Esophagus muscularis mucosa (tissue), 4 donors: ENCODE measurements at places on chromosomes 13 and 19.

GRCh38 chr13:37375071-37375470, 223.5 kb downstream of the POSTN start:
- H3K27ac ChIP-seq = no peak overlapping the region
- H3K36me3 ChIP-seq = no peaks in the 10 kb centered on the region
- no peak overlapping the region for H3K4me3 ChIP-seq
- no peaks in the 10 kb centered on the region for H3K27me3 ChIP-seq
- DNase-seq = no peak

DNA sequence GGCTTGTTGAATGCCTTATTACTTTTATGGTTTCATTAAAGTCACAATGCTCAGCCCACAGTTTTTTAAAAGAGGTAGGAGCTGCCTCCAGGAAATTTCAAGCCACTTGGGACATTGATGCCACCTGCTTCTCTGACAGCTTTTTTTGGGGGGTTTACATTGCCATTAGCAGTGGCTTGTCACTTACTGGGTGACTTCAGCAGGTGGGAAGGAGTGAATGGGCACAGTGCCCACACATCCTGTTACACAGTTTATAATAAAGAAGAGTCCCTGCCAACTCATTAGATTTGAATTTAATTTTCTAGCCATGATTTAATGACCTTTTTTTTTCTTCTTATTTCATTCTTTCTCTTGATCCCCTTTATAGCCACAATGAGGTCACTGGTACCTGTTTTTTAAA, 61.0 kb downstream of the NHLRC3 start:
- DNase-seq = no peak
- no peak overlapping the region for H3K27ac ChIP-seq
- no peaks in the 10 kb centered on the region for H3K27me3 ChIP-seq
- H3K36me3 ChIP-seq = no peaks in the 10 kb centered on the region

GRCh38 chr19:2013683-2013961, 1.9 kb downstream of the BTBD2 start:
- H3K36me3 ChIP-seq = no peaks in the 10 kb centered on the region
- no peak for DNase-seq
- H3K27me3 ChIP-seq = no peaks in the 10 kb centered on the region
- peaks cover 38% of the 10 kb centered on the region for H3K4me1 ChIP-seq

DNA sequence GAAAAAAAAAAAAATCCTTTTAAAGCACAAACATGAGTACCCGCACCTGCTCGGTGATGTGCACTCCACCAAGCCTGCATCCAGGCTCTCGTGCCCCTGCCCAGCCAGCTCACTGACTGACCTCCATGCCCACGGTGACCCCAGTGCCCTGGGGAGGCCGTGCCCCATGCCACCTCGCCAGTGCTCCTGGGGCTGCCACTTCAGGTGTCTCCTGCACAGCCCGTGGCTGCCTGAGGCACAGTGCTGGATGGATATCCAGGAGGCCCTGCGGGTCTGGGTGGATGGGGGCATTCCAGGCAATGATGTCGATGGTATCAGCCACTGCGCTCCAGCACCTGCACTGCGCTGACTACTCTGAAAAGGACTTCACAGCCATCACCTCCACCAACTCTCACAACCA, 9.0 kb downstream of the PPP6R1 start:
- no peak overlapping the region for H3K27ac ChIP-seq
- H3K27me3 ChIP-seq = no peaks in the 10 kb centered on the region
- peaks cover 38% of the 10 kb centered on the region for H3K36me3 ChIP-seq
- no peak for DNase-seq
- peaks cover 73% of the 10 kb centered on the region for H3K4me1 ChIP-seq

GRCh38 chr19:18020212-18021085, 12.5 kb downstream of the ARRDC2 start:
- H3K27me3 ChIP-seq = no peaks in the 10 kb centered on the region
- H3K4me3 ChIP-seq = no peak overlapping the region
- peak; percentile 94 for DNase-seq

- no peak for DNase-seq
Observed at GRCh38 chr19:57708641-57709361, at the start of gene ZNF154. Gene ZNF154 (minus strand): TSS chr19:57709204. CDS start chr19:57708971, 233 bp downstream.

DNA sequence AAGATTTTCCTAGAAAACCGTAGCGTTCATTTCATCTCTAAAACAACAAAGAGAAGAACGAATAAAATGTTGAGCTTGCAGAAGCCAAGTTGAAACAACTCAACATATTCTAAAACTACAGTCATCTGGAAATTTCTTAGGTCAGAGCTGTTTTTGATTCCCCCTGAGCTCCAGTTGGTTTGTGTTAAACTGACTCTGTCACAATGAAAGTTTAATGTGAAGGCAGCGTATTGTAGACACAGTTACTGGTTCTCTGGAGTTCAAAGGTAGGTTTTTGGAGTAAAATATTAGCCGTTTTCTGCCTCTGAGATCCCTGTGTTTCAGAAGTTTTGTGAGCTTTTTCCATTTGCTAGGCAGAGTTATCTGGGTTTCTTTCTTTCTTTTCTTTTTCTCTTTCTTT, 2.2 kb downstream of the ARHGEF7 start:
- DNase-seq = no peak
- H3K4me1 ChIP-seq = peaks cover 24% of the 10 kb centered on the region
- H3K27me3 ChIP-seq = peaks cover 15% of the 10 kb centered on the region
- peak overlapping the region; percentile 17 for H3K27ac ChIP-seq
- no peaks in the 10 kb centered on the region for H3K36me3 ChIP-seq
- H3K4me3 ChIP-seq = no peak overlapping the region

DNA sequence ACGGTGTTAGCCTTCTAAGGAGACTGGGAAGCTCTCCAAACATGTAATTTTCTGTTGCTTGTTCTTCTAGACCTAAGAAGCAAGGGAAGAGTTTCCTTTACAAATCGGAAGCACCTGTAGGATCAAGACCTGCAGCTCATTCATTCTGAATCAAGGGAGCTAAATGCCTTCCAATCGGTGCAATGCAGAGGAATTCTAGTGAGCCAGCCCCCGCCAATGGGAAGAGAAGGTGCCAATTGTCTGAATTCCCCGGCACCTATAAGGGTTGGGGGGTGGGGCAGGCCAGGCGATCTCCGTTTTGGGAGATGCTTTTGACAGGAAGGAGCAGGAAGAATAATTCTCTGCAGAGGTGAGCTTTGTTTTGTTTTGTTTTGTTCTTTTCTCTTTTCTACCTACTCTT, 7.1 kb upstream of the NLRP13 start:
- H3K27me3 ChIP-seq = no peaks in the 10 kb centered on the region
- no peaks in the 10 kb centered on the region for H3K36me3 ChIP-seq
- no peak overlapping the region for H3K4me3 ChIP-seq
- DNase-seq = peak; percentile 53
- no peak overlapping the region for H3K27ac ChIP-seq

DNA sequence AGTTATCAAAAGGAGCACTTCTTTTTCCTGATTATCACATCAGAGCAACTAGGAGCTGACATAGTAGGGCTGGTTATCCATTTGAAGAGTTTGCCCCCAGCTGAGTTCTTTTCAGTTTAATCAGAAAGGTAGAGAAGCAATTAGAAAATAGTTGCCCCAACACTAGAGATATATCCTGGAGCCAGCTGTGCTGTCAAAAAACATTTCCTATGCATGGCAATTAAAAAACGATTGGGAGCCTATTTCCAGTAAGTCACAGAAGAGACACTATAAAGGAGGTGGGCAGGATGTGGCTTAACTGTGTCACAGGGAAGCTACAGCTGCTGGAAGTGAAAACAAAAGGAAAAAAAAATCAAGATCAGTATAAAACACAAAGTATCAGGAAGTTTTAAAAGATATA, 155.7 kb upstream of the SLITRK1 start:
- no peak overlapping the region for H3K4me3 ChIP-seq
- H3K4me1 ChIP-seq = no peaks in the 10 kb centered on the region
- H3K27ac ChIP-seq = no peak overlapping the region
- DNase-seq = no peak

DNA sequence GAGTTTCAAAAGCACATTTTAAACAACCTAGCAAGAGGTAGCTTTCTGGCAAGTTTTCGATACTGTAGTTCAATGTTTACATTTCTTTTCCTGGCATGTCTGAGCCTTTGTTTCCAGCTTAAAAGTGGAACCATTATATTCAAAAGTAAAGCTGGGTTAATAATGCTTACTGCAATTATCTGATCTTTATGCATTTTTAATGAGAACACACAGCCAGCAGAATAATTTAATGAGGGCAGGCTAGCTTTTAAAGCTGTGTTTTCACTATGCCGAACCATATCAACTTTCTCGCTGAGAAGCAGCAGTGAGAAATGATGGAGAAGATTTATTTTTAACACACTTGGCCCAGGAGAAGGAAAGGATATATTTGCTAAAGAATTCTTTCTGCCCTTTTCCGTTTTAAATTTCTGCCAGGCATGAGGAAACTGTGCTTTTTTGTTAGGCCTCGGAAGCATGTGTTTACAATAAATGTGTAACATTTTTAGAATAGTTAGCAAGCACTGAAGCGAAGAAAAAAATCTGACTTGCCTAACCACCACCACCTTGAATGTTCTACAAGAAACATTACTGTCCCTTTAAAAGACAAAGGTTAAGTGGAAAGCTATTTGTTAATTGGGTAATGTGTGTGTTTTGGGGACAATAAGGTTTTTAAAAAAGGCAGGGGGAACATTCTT, 1.0 kb downstream of the MBNL2 start:
- peaks cover 45% of the 10 kb centered on the region for H3K4me1 ChIP-seq
- no peak for DNase-seq
- H3K27me3 ChIP-seq = no peaks in the 10 kb centered on the region
- H3K36me3 ChIP-seq = no peaks in the 10 kb centered on the region

DNA sequence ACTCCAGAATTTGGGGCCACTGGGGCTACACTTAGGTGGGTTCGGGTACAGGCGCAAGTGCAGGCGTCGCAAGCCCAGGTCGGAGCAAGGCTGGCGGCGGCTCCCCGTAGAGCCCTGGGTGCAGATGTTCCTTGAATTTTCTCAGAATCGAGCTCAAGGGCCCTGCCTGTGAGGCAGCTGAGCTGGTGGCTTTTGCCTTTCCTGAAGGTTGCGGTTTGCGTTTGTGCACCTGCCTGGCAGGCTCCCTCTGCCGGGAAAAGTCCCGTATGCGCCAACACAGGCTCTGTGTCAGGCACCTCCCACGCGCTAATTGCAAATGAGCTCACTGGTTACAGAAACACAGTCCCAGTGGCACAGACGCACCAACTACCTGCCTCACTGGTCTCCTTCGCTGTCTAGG, 5.9 kb downstream of the DOHH start:
- H3K4me1 ChIP-seq = peaks cover 14% of the 10 kb centered on the region
- H3K27me3 ChIP-seq = no peaks in the 10 kb centered on the region
- H3K4me3 ChIP-seq = no peak overlapping the region
- no peak for DNase-seq
- no peak overlapping the region for H3K27ac ChIP-seq

GRCh38 chr13:79528356-79528755, 47.4 kb downstream of the NDFIP2 start:
- no peak for DNase-seq
- H3K4me1 ChIP-seq = no peaks in the 10 kb centered on the region
- H3K36me3 ChIP-seq = peaks cover 18% of the 10 kb centered on the region

- H3K36me3 ChIP-seq = no peaks in the 10 kb centered on the region
- H3K4me1 ChIP-seq = no peaks in the 10 kb centered on the region
- H3K27me3 ChIP-seq = no peaks in the 10 kb centered on the region
- H3K4me3 ChIP-seq = no peak overlapping the region
- DNase-seq = no peak
Observed at GRCh38 chr19:30253581-30253996, 118.6 kb upstream of the ZNF536 start.

GRCh38 chr13:67343777-67344176, 113.6 kb upstream of the PCDH9 start:
- no peak overlapping the region for H3K4me3 ChIP-seq
- H3K36me3 ChIP-seq = no peaks in the 10 kb centered on the region
- no peak for DNase-seq
- H3K27ac ChIP-seq = no peak overlapping the region

- H3K27me3 ChIP-seq = no peaks in the 10 kb centered on the region
- peaks cover 19% of the 10 kb centered on the region for H3K4me1 ChIP-seq
- DNase-seq = no peak
Observed at GRCh38 chr19:34734537-34735103, 577 bp downstream of the ZNF181 start.

- no peaks in the 10 kb centered on the region for H3K36me3 ChIP-seq
- H3K4me3 ChIP-seq = no peak overlapping the region
- H3K4me1 ChIP-seq = peaks cover 34% of the 10 kb centered on the region
- H3K27me3 ChIP-seq = no peaks in the 10 kb centered on the region
Observed at GRCh38 chr13:43698758-43699157, 88.0 kb downstream of the ENOX1 start.

DNA sequence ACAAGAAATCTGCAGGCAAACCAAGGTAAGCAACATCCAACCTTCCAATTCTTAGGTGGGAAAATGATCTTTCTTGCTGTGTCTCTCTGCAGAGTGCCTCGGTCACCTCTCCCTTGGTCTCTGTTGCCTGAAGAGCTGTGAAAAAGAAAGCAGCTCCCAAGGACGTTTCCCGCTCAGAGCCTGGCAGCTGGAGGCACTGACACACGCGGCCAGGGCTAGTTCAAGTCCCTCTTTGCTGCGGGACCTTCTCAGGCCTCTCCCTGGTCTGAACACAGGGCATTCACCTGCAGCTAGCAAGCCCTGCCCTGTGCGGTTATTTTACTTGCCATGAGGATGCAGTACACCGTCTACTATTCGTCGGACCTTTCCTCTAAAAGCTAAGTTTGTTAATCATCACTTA, 3.8 kb downstream of the MED26 start:
- no peak for DNase-seq
- no peak overlapping the region for H3K4me3 ChIP-seq
- no peak overlapping the region for H3K27ac ChIP-seq
- no peaks in the 10 kb centered on the region for H3K27me3 ChIP-seq
